ENCODE measurements at places on chromosomes 5 and 9. TPM values are rescaled to one million over a fixed set of nuclear protein-coding genes. Genes with fewer than 3 reads are reported as not detected.
A peak's percentile ranks its signal among the peaks of the same experiment; 100 is the strongest.

DNA sequence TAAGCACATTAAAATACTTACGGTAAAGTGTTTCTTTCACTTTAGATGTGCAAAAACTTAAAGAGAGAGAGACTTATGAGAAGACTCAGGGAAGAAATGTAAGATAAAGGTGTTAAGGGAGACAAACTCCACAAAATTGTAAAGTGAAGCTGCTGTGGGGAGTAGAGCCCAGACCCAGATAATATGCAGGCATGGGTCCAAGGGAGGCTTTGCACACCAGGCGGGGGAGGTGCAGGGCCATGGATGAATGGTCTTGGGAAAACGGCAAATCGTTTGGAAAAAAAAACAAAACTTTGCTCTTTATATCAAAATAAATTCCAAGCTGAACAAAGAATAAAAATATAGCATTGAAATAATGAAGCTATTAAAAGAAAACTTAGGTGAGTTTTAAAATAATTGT, 9.1 kb downstream of the SYK start:
- H3K27me3 ChIP-seq, result no peaks in the 10 kb centered on the region
- H3K27ac ChIP-seq, result no peak overlapping the region
- no peak for DNase-seq

DNA sequence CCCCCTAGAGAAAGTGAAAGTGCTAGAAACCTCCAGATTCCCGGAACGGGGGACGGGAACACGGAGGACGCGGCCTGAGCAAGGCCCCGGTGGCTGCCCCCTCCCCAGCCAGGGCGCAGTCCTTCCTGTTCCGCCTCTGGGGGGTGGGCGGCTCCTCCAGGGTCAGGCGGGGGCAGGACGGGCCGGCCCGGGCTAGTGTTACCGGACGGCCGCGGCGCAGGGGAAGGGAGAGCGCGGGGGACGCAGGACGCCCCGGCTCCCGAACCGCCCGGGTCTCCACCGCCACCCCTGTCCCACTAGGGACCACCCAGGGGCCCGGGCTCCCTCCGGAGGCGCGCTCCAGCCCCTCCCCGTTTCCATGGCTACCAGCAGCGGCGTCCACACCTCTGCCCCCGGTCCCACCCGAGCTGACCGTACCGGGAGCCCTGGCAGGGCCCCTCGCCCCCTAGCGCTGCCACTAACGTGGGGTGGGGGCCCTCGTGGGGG, 579 bp downstream of the SLC12A7 start:
- H3K4me3 ChIP-seq, result peak overlapping the region; percentile 96
- no peaks in the 10 kb centered on the region for H3K36me3 ChIP-seq
- H3K27ac ChIP-seq, result peak overlapping the region; percentile 51
- H3K4me1 ChIP-seq, result no peaks in the 10 kb centered on the region
- DNase-seq, result no peak
- no peaks in the 10 kb centered on the region for H3K27me3 ChIP-seq

- no peak overlapping the region for H3K27ac ChIP-seq
- H3K27me3 ChIP-seq, result no peaks in the 10 kb centered on the region
- H3K4me1 ChIP-seq, result no peaks in the 10 kb centered on the region
- no peaks in the 10 kb centered on the region for H3K36me3 ChIP-seq
- DNase-seq, result no peak
Observed at GRCh38 chr5:174970502-174970901, 246.1 kb downstream of the MSX2 start.

DNA sequence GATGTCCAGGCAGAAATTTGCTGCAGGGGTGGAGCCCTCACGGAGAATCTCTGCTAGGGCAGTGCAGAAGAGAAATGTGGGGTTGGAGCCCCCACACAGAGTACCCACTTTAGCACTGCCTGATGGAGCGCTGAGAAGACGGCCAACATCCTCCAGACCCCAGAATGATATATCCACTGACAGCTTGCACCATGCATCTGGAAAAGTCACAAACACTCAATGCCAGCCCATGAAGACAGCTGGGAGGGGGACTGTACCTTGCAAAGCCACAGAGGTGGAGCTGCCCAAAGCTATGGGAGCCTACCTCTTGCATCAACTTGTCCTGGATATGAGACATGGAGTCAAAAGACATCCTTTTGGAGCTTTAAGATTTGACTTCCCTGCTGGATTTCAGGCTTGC, 426.3 kb upstream of the FAM174A start:
- no peak overlapping the region for H3K27ac ChIP-seq
- no peak for DNase-seq

GRCh38 chr9:131992906-131993657, 86.6 kb downstream of the MED27 start:
- H3K27me3 ChIP-seq, result no peaks in the 10 kb centered on the region
- no peak overlapping the region for H3K4me3 ChIP-seq
- DNase-seq, result no peak
- no peaks in the 10 kb centered on the region for H3K36me3 ChIP-seq

DNA sequence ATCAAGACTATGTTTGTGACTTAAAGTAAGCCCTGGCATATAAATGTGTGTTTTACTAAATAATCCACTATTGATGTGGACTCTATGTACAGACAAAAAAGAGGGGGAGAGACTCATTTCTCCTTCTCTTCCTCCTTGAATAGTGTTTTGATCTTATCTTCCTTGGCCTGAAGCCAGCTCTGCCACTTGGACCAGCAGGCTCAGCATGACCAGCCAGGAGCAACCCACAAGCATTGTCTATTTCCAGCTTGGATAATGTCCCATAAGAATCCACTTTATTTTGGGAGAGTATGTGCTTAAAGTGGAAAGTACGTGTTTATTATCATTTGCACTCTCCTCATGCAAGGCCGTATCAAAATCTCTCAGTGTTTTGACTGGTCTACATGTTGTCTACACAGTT, 23.8 kb upstream of the SLC46A2 start:
- H3K27ac ChIP-seq, result no peak overlapping the region
- H3K4me1 ChIP-seq, result no peaks in the 10 kb centered on the region
- H3K27me3 ChIP-seq, result no peaks in the 10 kb centered on the region
- DNase-seq, result no peak

- H3K4me3 ChIP-seq, result no peak overlapping the region
- H3K4me1 ChIP-seq, result no peaks in the 10 kb centered on the region
- H3K27me3 ChIP-seq, result no peaks in the 10 kb centered on the region
- H3K27ac ChIP-seq, result no peak overlapping the region
- H3K36me3 ChIP-seq, result peaks cover 29% of the 10 kb centered on the region
Observed at GRCh38 chr5:1081519-1081918, 30.3 kb downstream of the SLC12A7 start.

IL3 gene
- total RNA-seq, result not detected

PCDHB3 gene
- 1.1 TPM for total RNA-seq

DAB2 gene
- total RNA-seq, result 33.6 TPM

NMRK1 gene
- 22.0 TPM for total RNA-seq
